Stimulated activated CD8-positive, alpha-beta memory T cell treated with anti-CD3 and anti-CD28 coated beads, Interleukin-15, amount 100 ng/mL, for 24 hours (primary cell): ENCODE measurements at places on chromosomes 2 and 18.

DNA sequence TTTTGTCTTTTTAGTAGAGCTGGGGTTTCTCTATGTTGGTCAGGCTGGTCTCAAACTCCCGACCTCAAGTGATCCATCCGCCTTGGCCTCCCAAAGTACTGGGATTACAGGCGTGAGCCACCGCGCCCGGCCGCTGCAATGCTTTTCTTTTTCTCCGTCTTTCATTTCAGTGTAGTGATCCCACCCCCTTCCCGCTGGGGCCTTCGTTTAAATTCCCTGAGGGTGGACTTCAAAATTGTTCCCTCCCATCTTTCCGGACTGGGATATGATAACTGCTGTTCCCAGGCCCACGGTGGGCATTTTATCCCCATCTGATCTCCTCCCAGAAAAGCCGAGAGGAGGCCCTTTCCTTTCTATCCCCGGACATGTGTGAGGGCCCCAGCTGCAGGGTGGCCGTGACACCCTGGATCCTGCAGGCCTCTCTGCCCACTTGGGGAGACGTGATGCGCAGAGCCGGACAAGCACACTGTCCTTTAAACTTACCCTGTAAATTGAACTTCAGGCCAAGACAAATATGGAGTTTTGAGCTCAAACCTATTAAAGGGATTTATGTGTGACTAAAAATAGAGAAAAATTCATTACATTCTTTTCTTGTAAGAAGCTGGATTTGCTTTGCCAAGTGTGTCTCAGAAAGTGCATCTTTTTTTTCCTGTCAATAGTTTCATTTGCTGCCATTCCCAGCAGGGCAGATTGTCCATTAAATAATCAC lies 54.5 kb upstream of the AFF3 start:
- no peak for DNase-seq

DNA sequence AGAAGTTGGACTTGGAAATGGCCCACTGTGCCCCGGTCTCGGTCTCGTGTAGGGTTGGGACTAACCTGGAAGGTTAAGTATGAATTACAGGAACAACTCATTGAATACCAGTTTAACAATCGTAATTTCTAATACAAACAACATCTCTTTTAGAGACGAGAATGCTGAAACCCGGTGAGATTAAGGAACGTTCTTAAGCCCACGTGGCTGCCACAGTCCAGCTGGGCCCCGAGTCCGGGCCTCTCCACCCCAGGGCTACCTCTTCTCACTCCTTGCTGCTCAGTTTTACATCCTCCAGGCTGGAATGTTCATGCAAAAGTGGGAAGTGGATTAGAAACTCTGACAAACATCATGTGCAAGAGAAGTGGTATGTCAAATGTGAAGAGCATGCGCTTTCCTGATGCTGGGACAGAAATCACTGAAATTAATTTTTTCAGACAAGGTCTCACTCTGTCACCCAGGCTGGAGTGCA lies 29.4 kb downstream of the NGEF start:
- DNase-seq: no peak

- DNase-seq: no peak
These were observed 37.0 kb downstream of the SP100 start for GRCh38 chr2:230453006-230453405.

DNA sequence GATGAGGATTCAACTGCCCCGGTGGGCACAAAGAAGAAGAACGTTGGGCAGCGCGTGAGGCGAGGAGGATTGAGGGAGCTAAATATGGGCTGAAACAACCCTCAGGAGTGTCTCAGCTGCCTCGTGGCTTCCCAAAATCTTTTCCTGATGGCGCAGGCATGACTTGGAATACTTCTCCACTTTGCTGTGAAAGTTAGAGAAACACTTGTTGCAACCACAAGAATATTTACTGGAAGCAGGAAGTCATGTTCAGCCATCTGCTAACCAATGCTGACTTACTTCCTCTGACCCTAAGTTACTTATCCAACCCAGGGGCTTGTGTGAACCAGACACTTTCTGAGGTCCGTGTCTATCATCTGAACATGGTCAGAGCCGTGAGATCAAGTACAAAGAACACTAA lies 148.8 kb downstream of the ARL4C start:
- no peak for DNase-seq

GRCh38 chr2:119490653-119491195 lies 33.6 kb downstream of the SCTR start:
- no peak for DNase-seq

DNA sequence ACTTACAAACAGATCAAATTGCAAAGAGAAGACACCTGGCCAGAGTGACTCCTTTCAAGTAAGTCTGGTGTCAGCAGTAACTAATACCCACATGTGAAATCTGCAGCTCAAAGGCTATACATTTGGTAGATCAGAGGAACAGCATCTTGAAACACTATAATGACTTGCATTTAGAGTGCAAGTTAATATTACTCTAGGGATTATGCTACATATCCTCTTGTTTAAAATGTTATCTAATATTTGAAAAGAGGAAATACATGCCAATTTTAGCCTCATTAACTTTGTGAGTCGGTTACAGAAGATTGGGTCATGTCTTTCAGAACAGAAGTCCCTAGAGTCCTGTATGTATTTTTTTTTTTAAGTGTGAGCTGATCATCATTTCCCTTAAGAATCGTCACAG lies 15.2 kb downstream of the LANCL1 start:
- no peak for DNase-seq

DNA sequence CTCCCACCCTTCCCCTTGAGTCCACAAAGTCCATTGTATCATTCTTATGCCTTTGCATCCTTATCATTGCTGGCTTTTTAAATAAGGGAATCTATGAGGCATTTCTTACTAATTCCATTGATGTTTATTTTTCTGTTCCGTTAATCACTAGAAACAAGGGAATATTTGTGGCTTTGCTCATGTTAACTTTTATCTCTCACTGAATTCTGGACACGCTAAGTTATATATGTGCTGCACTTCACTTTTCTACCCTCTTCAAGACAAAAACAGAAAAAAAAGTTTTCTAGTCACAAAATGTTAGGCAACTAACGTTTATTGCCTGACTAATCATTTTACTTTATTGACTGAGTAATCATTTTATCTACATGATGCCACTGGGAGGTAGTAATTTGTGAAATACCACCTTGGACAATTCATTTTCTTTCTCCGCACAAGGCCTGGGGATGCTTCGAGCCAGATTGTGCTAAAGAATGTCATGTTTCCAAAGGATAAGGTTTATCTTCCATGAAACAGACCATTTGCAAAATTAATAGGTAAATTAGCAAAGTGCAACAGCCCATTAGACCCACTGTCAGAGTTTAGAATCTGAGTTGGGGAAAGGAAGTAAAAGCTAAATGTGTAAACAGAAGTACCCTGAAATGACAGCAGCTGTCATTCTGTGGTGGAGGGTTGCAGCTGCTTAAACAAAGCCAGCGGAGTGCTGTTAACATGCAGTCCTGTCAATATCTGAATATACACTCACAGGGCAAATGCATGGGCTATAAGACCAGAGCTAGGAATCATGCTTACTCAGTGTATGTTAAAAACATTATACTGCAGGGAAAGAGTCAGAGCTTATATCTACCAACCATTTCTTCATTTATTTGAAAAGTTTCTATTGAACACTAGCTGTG lies 658.7 kb downstream of the CNTNAP5 start:
- no peak for DNase-seq

GRCh38 chr2:100632759-100633158 lies 70.0 kb downstream of the PDCL3 start:
- DNase-seq: no peak

GRCh38 chr18:48640566-48641270 lies 101.9 kb downstream of the CTIF start:
- no peak for DNase-seq

DNA sequence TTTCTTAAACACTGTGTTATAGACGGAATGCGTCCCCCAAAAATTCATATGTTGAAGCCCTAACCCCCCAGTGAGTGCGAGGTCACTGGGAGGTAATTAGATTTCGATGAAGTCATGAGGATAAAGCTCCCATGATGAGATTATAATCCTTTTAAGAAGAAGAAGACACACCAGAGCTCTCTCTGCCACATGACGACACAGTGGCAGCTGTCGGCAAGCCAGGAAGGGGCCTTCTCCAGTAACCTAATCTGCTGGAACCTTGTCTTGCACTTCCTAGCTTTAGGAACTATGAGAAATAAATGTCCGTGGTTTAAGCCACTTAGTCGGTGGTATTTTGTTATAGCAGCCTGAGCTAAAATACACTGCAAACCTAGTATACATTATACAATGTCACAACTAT lies 12.3 kb downstream of the TMEM237 start:
- no peak for DNase-seq

DNA sequence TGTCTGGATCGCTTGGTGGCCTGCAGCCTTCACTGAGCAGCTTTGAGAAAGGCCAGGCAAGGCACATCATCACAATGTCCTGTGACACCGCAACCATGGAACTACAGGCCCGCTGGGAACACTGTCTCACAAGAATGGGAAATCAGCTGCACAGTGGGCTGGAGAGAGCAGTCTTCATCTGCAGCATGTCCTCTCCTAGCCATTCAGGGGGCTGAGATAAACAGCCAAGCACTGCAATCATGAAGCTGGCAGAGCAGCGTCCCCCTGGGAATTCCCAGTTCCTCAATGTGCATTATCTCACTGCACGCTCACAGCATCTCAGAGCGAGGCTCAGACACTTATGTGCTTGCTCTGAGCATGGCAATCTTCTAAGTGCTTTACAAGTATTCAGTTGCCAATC lies 1.9 kb downstream of the CMPK2 start:
- DNase-seq: no peak

DNA sequence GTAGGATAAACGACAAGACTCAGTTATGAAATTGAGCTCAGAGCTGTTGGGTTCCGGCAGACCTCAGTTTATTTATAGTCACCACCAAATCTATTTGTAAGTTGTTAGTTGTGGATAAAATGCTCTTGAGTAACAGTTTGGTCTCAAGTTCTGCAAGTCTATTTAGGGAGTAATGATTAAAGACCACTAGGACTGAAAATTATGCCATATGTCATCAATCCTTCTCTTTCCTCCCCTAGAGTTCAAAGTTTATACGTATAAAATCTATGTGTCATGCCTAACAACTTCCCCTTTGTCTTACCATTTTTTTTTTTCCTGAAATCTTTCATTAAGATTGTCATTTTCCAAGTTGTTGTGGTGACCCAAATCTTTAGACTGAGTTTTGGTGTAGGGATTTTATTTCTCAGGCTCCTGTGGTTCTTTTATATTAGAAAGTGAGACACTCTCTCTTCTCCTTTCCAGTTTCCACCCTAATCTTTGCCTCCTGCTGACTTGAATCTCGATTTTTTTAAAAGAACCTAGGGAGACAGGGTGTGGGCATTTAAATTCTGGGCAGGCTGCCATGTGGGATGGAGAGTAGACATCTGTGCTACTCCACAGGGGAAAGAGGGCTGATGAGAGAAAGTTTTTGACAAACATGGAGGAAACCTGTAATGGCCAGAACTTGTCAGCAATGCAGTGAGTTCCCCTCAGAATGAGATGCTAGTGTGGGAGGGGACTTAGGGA lies 51.0 kb downstream of the LAMA3 start:
- no peak for DNase-seq

GRCh38 chr2:166388481-166389070 lies 12.8 kb upstream of the SCN9A start:
- no peak for DNase-seq

- no peak for DNase-seq
These were observed 76.2 kb upstream of the HDAC4 start for GRCh38 chr2:239476757-239477585.

GRCh38 chr18:23716966-23717365 lies 27.7 kb downstream of the LAMA3 start:
- DNase-seq: no peak

DNA sequence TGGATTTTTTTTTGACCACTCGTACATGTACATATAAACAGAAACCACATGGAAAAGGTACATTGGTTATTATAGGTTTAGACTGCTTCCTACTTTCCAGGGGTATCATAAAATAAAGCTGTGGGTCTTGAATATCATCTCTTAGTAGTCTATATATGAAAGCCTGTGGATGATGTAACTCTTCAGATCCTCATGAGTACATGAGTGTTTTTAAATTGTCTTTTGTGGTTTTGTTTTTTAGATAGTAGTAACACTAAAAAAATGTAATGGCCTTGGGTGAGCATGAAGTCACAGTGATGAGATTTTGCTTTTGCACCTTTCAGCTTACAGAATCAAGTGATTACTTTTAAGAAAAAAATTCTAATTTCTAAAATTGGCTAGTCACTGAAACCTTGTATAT lies 80.2 kb downstream of the RAB3GAP1 start:
- DNase-seq: no peak

DNA sequence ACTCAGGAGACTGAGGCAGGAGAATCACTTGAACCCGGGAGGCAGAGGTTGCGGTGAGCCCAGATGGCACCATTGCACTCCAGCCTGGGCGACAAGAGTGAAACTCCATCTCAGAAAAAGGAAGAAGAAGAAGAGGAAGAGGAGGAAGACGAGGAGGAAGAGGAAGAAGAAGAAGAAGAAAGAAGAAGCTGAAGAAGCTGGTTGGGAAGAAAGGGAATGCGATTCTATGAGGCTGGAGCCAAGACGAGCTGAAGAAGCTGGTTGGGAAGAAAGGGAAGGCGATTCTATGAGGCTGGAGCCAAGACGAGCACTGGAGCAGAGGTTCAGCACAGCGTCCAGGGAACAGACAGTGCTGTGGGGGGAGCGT lies 30.3 kb upstream of the TAF1B start:
- DNase-seq: no peak

GRCh38 chr2:128155970-128156369 lies 65.0 kb downstream of the UGGT1 start:
- DNase-seq: no peak

GRCh38 chr2:111940333-111941196 lies 42.2 kb downstream of the MERTK start:
- DNase-seq: no peak

- no peak for DNase-seq
These were observed 17.2 kb downstream of the SNORC start for GRCh38 chr2:232887171-232887850.

DNA sequence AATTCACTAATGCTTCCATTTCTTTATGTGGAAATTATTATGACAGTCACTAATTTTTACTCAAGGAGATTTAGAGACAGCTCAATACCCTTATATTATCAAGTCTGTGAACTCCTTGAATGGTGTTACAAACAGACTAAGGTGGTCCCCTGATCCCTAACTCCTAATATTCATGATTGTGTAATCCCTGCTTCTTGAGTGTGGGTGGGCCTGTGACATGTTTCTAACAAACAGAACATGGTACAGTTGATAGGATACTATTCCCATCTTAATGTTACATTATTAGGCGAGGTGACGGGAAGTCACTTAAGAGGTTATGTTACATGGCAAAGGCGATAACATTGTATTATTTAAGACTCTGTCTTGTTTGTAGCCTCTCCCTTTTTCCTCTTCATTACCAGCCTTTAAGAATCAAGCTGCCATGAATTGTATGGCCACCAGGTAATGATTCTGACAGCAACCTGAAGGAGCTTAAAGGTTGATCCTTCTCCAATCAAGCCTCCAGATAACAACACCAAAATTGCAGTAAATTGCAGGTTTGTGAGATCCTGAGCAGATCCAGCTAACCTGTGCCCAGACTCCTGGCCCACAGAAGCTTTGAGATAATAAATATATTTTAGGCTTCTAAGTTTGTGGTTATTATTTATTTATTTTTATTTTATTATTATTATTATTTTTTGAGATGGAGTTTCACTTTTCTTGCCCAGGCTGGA lies 32.1 kb downstream of the CYTIP start:
- no peak for DNase-seq
